Osteoblast (primary cell): ENCODE measurements at places on chromosomes 2 and 18. TPM values are rescaled to one million over a fixed set of nuclear protein-coding genes. Genes with fewer than 3 reads are reported as not detected.

DNA sequence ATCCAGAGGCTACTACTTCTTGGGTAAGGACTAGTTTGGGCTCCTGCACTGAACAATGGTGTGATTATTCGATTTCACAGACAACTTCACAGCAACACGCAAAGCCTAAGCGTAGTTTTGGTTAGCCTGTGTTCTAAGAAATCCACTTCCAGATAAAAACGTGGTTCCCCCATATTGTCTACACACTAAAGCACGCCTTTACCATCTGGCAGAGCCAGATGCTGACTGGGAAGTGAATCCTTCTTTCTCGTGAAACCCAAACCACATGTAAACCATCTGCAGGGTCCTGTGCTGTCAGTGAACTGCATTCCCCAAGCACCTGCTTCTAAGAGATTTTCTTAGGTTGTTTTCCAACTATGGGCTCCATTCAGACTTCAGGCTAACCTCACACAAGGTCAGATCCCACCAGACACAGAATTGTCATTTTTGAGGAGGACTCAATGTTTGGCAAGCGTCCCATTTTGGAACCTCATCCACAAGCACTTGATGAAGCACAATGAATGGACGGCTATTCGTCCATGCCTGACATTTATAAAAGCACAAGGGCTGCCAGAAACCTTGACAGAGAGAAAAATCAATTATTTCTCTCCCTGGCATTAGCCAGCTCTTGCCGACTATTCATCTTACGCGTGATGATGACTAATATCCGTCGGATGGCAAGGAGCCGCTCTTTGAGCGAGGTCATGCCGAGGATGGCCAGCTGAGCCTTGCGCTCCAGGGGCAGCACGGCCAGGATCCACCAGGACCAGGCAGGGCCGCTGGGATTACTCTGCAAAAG is 38.4 kb downstream of the LONRF2 start:
- no peak overlapping the region for H3K4me3 ChIP-seq
- H3K36me3 ChIP-seq = no peaks in the 10 kb centered on the region
- peaks cover 17% of the 10 kb centered on the region for H3K27me3 ChIP-seq
- no peak for DNase-seq

- no peaks in the 10 kb centered on the region for H3K4me1 ChIP-seq
- DNase-seq = no peak
- H3K27me3 ChIP-seq = no peaks in the 10 kb centered on the region
- H3K27ac ChIP-seq = no peak overlapping the region
- no peak overlapping the region for H3K4me3 ChIP-seq
- H3K36me3 ChIP-seq = peaks cover 14% of the 10 kb centered on the region
Observed at GRCh38 chr2:174224665-174225288, 23.6 kb downstream of the OLA1 start.

The DPY30 gene
- 30.4 and 41.3 TPM in 2 replicates for total RNA-seq

DNA sequence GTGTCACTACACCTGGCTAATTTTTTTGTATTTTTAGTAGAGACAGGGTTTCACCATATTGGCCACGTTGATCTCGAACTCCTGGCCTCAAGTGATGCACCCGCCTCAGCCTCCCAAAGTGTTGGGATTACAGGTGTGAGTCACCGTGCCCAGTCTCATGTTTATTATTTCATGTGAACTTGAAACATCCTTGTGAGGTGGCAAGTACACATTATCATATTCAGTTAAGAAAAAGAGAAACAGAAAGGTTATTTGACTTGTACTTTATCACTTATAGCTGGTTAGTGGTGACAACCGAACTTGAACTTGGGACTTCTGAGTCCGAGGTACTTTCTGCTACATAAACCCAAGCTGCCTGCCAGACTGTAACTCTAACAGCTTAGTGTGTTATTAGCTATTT is 24.4 kb downstream of the ABHD3 start:
- H3K27me3 ChIP-seq = no peaks in the 10 kb centered on the region
- peaks cover 4% of the 10 kb centered on the region for H3K4me1 ChIP-seq
- no peak overlapping the region for H3K4me3 ChIP-seq
- no peaks in the 10 kb centered on the region for H3K36me3 ChIP-seq

GRCh38 chr2:9328931-9329330 is 94.4 kb downstream of the ITGB1BP1 start:
- peak overlapping the region; percentile 23 for H3K27ac ChIP-seq
- H3K36me3 ChIP-seq = peaks cover 34% of the 10 kb centered on the region
- no peaks in the 10 kb centered on the region for H3K27me3 ChIP-seq
- H3K4me3 ChIP-seq = no peak overlapping the region
- peaks cover 9% of the 10 kb centered on the region for H3K4me1 ChIP-seq

DNA sequence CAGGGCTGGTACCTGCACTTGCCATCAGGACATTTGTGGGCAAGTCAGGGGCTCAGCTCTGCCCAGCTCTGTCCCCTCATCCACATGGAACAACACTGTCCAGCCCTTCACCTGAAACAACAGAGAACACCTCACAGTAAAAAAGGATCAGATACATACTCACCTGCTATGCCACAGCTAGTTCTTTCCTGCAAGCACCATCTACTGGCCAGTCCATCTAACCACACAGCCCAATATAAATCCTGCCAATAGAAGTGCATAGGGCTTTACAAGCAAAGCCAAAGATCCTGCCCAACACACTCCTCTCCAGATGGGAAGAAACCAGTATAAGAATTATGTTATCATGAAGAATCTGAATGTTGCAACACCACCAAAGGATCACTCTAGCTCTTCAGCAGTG is 52.2 kb upstream of the GALNT13 start:
- DNase-seq = peak; percentile 56
- H3K36me3 ChIP-seq = no peaks in the 10 kb centered on the region
- H3K4me3 ChIP-seq = no peak overlapping the region
- H3K4me1 ChIP-seq = no peaks in the 10 kb centered on the region
- H3K27me3 ChIP-seq = no peaks in the 10 kb centered on the region

DNA sequence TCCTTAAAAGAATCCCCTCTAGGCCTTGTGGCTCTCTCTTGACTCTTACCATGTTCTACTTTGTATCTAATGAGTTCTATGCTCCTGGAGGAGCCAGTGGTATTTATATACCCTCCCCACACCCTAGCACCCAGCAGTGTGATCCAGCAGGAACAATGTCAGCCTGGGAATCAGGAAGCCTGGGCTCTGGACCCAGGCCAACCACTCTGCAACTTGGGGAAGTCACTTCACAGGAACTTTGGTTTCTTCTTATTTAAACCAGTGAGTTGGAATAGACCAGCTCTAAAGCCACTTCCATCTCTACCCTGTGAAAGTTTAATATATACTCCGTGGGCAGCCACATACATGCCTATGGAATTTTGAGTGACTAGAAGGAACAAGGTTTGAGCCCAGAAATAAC is 11.6 kb upstream of the SPTBN1 start:
- no peak overlapping the region for H3K27ac ChIP-seq
- no peaks in the 10 kb centered on the region for H3K27me3 ChIP-seq
- H3K36me3 ChIP-seq = no peaks in the 10 kb centered on the region
- H3K4me3 ChIP-seq = no peak overlapping the region
- DNase-seq = no peak

GRCh38 chr2:77512507-77512906 is 9.7 kb downstream of the LRRTM4 start:
- no peak overlapping the region for H3K4me3 ChIP-seq
- no peaks in the 10 kb centered on the region for H3K4me1 ChIP-seq
- DNase-seq = no peak
- H3K27ac ChIP-seq = no peak overlapping the region
- H3K36me3 ChIP-seq = no peaks in the 10 kb centered on the region
- no peaks in the 10 kb centered on the region for H3K27me3 ChIP-seq

DNA sequence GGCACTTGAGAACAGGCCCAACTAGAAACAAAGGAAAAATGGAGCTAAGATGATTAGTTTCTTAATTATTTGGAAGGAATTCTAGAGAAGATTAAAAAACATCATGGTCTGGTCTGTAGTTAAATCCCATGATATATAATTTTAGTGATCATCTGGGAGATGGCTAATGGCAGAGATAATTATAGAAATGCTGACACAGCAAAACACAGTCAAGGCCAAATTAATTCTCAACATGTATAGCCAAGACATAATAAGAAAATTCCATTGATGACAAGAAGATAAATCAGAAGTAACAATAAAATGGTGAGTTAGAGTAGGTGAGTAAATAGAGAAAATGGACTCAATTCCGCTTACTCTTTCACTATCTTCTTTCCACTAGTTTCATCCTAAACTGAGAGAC is 59.2 kb upstream of the ITGA4 start:
- H3K27me3 ChIP-seq = no peaks in the 10 kb centered on the region
- no peak overlapping the region for H3K27ac ChIP-seq
- H3K4me1 ChIP-seq = peaks cover 6% of the 10 kb centered on the region
- no peak for DNase-seq
- H3K36me3 ChIP-seq = no peaks in the 10 kb centered on the region

The NTSR2 gene
- not detected in 2 replicates for total RNA-seq

GRCh38 chr2:202040079-202040844 is 6.6 kb downstream of the FZD7 start:
- H3K4me3 ChIP-seq = no peak overlapping the region
- H3K36me3 ChIP-seq = peaks cover 23% of the 10 kb centered on the region
- H3K27me3 ChIP-seq = no peaks in the 10 kb centered on the region
- no peak for DNase-seq
- peaks cover 48% of the 10 kb centered on the region for H3K4me1 ChIP-seq

DNA sequence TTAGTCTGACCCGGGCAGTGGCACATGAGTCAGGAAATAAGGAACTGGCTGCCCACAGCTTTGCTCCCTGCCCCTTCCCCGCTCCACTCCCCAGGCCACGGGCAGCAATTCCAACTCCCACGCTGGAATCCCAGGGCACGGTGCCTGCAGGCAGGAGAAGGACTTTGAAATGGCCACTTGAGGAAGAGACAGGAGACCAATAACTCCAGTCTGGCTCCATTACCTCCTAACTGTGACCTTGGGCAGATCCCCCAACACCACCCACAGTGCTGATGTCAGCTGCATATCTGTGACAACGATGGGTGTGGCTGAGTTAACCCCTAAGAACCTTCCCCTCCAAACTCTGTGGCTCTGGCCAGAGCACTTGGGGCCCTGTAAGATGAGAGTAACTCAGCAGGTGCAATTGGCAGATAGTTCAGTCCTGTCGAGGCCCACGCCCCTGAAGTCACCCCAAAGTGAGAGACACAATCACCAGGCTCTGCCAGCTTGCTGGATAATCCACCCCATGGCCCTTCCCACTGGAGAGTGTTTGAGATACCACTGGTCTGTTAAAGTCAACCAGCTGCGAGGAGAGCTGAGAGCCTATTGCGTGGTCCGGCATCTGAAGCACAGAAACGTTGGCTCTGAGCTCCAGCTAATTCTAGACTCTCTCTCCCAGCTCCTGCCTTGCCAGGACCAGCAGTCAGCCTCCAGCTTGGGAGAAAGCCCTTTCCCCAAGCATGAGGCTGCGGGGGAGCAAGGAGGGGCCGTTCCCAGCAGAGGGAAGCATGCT is 175.2 kb downstream of the TNS1 start:
- no peaks in the 10 kb centered on the region for H3K27me3 ChIP-seq
- H3K36me3 ChIP-seq = peaks cover 45% of the 10 kb centered on the region
- H3K4me1 ChIP-seq = peaks cover 20% of the 10 kb centered on the region
- H3K27ac ChIP-seq = no peak overlapping the region
- DNase-seq = peak; percentile 95

DNA sequence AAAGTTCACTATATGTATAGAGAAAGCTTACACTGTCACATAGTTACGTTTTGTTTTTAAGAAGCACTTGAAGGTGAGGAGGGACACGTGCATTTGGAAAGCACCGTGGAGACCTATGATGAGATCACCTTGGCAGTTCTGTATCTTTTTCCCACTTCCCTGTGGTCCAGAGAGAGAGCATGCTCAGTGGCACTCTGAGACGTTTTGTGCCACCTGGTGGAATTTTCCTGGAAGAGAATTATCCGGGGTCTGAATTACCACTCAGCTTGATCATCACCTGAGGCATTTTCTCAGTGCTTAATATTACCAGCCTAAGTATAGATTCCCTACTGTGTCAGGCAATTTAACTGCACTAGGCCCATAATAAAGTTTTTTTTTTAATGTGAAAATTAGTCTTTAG is 469.4 kb upstream of the SMIM21 start:
- no peaks in the 10 kb centered on the region for H3K27me3 ChIP-seq
- H3K36me3 ChIP-seq = no peaks in the 10 kb centered on the region
- no peaks in the 10 kb centered on the region for H3K4me1 ChIP-seq
- no peak overlapping the region for H3K4me3 ChIP-seq

DNA sequence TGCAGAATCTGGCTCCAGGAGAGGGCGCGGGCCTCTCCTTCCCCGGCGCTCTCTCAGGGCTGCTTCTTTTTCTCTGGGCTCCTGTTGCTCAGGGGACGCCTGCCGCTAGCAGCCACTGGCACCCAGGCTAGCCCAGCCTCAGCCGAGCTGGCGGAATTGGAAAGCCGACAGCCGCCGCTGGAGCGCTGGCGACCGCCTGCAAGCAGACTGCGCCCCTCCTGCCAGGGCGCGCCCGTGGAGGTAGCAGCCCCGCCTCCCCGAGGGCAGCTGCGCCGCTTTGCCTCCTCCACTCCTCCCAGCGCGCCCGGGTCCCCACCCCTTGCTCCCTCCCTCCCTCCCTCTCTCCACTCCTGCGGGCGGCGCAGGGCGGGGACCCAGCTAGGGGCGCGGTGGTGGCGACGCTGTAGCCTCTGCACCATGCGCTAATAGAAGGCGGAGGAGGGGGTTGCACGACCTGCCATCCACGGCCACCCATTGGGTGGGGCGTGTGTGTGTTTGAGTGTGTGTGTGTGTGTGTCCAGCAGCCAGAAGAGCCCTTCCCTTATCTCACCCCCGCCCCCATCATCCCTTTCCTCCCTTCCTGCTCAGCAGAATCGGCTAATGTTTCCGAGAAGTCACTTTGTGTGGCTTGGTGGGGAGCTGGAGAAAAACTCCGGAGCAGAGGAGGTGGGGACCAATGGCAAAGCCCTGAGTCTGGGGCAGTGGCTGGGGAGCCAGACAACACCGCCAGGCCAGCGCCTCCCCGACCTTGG is at the start of gene SCN9A:
SCN9A (minus strand) TSS at position 209 of the 752 bp plus-strand sequence. CDS start 64,188 bp downstream, outside the sequence.
- H3K27ac ChIP-seq = no peak within 1 kb of the TSS
- H3K4me3 ChIP-seq = peak within 1 kb of the TSS; percentile 79
- no peaks in the 10 kb centered on the region for H3K36me3 ChIP-seq
- peaks cover 4% of the 10 kb centered on the region for H3K27me3 ChIP-seq
- peak; percentile 82 for DNase-seq

DNA sequence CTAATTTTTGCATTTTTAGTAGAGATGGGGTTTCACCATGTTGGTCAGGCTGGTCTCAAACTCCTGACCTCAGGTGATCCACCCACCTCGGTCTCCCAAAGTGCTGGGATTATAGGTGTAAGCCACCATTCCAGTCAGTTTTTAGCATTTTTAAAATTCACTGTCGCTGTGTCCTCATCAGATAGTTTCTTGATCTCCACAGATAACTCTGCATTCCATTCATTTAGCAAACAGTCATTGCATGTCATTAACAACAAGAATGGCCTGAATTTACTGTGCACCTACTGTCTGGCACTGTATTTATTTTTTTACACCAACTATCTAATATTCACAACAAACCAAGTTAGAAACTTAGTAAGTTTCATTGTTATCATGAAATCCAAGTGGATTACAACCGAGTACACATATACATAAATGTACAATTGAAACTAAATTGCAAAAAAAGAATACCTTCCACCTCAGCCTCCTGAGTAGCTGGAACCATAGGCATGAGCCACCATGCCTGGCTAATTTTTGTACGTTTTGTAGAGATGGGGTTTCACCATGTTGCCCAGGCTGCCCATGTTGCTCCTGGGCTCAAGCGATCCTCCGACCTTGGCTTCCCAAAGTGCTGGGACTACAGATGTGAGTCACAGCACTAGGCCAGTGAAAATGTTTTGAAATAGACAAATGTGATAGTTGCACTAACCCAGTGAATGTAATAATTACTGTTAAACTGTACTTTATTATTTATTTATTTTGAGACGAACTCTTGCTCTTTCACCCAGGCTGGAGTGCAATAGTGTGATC is 4.3 kb downstream of the MCEE start:
- H3K4me3 ChIP-seq = no peak overlapping the region
- peaks cover 6% of the 10 kb centered on the region for H3K36me3 ChIP-seq

GRCh38 chr18:24669502-24669901 is 209.1 kb downstream of the HRH4 start:
- no peaks in the 10 kb centered on the region for H3K4me1 ChIP-seq
- no peak for DNase-seq
- no peaks in the 10 kb centered on the region for H3K27me3 ChIP-seq
- no peak overlapping the region for H3K27ac ChIP-seq
- no peaks in the 10 kb centered on the region for H3K36me3 ChIP-seq
- no peak overlapping the region for H3K4me3 ChIP-seq
